Naive thymus-derived CD4-positive, alpha-beta T cell (primary cell): ENCODE measurements at places on chromosomes 12 and 14. TPM values are rescaled to one million over a fixed set of nuclear protein-coding genes. Genes with fewer than 3 reads are reported as not detected.

Gene RNU4-1
- 2,380 TPM for total RNA-seq

DNA sequence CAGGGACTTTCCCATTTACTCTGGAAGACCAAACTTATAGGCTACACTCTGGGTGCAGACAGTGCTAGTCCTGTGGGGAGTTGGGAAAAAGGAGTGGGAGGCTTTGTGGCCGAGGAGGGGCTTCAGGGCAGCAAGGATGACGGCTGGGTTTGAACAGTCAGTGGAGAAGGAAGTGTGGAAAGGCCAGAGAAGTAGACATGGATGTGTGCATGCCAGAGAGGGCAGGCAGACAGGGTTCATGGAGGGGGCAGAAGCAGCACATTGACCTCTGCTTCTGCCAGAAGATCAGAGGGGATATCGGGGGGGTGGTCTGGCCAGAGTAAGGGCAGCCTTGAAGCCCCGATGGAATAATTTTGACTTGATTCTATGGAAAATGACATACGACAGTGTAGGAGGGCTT is 27.2 kb upstream of the KCNA5 start:
- no peak for DNase-seq

Gene TPH2
- not detected for total RNA-seq

Gene CLEC1A
- total RNA-seq, result not detected

GRCh38 chr12:55726971-55727370 is 1.8 kb downstream of the CD63 start:
- no peak for DNase-seq

- DNase-seq, result no peak
Observed at GRCh38 chr12:22407397-22407796, 72.9 kb upstream of the ST8SIA1 start.

GRCh38 chr12:132632521-132633228 is 14.1 kb downstream of the P2RX2 start:
- no peak for DNase-seq

DNA sequence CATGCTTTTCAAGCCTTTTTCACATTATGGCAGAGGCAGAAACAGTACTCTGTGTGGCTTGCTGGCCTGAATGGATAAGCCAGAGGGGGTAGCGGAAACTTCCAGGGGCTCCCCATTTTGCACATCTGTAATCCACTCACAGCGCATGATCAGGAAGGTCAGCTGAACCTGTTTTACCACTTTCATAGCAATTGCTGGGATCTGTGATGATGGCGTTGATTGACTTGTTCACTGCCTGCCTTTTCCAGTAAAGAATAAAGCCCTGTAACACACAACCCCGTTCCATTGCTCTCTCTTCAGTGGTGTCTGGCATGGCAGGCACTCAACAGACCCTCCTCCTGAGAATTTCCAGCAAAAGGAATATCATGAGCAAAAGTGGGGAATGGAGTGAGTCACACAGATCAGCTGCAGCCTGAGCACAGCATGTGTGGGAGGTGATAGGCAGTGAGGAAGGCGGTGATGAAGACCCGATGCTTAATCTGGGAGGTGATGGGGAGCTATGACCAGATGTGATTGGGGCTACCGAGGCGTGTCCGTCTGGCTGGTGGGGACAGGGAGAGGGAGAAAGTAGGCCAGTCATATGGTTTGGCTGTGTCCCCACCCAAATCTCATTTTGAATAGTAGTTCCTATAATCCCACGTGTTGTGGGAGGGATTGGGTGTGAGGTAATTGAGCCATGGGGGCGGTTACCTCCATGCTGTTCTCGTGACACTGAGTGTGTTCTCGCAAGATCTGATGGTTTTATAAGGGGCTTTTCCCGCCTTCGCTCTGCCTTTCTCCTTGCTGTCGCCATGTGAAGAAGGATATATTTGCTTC is 44.7 kb upstream of the CHST11 start:
- DNase-seq, result no peak
